ENCODE measurements at places on chromosomes 5 and 9.

GRCh38 chr9:112836394-112836793 is 54.3 kb downstream of the SLC46A2 start:
- DNase-seq = no peak

DNA sequence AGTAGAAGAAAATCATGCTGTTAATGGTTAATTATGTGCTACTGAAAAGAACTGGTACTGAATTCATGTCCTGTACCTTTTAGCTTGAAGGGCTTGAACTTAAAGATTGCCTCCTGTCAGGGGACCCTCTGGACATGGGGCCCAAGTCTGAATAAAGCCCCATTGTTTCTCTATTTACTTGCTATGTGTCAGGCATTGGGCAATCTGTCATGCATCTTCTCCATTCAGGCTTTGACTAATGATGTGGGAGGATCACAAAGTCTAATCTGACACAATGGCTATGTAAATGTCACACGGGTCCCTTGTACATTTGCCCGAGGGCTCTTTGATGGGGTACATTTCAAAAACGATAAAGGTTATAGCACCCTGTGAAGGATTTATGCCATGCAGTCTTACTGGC is 64.0 kb upstream of the TUSC1 start:
- no peak for DNase-seq

- no peak for DNase-seq
Measured at GRCh38 chr5:57683036-57683630, 200.5 kb upstream of the ACTBL2 start.

GRCh38 chr9:97438666-97439065 is 26.8 kb downstream of the TDRD7 start:
- DNase-seq = no peak

DNA sequence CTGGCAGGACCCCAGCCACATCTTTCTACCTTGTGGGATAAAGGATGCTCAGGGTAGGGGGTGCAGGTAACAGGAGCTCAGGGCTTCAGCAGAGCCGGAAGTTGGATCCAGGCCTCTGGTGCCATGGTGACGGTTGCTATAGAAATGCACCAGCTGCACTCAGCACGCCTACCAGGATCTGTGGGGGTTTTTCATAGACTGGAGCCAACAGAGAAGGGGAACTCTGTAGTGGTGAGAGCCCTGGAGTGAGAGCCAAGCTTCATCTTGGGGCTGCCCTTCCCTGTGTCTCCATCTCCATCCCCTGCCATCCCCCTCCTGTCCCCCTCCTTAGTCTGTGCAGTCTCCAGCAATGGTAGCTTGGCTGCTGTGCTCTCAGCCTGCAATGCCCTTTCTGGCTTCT is 27.5 kb upstream of the BOD1 start:
- DNase-seq = no peak

DNA sequence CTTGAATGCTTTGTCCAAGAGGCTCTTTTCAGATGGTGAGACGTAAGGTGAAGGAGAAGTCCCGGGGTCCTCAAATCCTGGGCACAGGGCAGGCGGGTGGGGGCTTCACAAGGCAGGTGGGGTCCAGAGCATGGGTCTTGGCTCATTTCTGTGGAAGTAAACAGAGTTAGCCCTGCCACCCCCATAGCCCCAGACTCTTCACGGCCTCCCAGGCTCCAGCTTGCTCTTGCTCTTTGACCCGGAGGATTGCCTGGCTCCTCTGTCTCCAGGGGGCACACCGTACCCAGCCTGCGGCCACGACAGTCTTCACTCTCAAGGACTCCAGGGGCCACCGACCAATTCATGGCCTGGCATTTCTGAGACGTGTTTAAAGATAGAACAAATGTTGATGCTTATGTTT is 28.8 kb upstream of the POMT1 start:
- no peak for DNase-seq

GRCh38 chr5:125424402-125425141 is 678.1 kb upstream of the ZNF608 start:
- DNase-seq = no peak

GRCh38 chr9:108052431-108053080 is 563.0 kb upstream of the KLF4 start:
- DNase-seq = no peak

DNA sequence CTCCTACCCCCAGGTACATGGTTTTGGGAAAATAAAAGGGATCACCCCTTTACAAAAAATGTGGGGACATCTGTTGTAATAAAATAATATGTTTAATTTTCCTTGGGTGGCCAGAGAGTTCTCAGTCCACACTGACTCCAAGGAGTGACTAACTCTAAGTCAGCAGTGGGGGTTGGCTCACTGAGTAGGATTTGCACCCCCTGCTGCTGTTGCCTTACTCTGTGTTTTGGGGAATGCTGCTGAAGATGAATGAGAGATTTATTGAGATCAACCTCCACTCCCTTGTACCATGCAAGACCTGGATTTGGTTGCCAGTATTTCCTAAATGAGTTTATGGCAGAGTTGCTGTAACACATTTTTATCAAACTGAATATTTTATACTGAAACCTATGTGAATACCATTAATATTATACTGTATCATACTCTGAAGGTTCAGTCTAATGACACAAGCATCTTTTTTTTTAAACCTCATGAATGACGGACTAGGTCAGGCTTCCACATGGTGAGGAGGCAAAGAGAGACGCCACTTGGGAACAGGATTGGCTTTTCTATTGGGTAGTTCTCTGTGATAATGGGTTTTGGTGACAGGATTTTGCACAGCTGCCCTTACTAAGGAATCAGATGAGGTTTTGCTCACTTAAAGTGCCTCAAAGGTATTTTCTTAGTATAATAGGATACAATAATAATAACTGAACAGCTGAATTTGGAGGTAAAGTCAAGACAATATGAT is 121.3 kb upstream of the OSMR start:
- DNase-seq = no peak

GRCh38 chr5:81838307-81838906 is 87.5 kb upstream of the SSBP2 start:
- no peak for DNase-seq

DNA sequence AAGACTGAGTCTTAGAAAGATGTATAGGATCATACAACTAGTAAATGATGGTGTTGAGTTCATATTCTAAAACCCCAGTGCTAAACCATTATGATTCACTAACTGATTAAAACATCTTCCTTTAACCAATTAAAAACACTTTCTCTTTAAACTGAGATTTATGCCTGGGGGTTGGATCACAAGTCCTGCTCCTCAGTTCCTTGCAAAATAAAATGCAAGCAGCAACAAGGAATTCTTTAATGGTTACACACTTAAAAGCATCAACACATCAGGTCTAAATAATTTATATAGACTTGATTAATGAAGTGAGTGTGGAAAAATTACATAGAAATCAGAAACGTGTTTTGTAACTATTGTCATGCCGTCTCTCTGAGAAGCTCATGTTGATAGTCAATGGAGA is 189.2 kb downstream of the TARS1 start:
- DNase-seq = no peak

GRCh38 chr5:142571371-142571770 is 114.5 kb downstream of the FGF1 start:
- DNase-seq = no peak

GRCh38 chr9:69797675-69798074 is 22.9 kb upstream of the CFAP95 start:
- no peak for DNase-seq

GRCh38 chr5:88691945-88692868 is 190.8 kb downstream of the MEF2C start:
- no peak for DNase-seq

- DNase-seq = no peak
Measured at GRCh38 chr5:120765189-120765588, 301.1 kb downstream of the PRR16 start.

DNA sequence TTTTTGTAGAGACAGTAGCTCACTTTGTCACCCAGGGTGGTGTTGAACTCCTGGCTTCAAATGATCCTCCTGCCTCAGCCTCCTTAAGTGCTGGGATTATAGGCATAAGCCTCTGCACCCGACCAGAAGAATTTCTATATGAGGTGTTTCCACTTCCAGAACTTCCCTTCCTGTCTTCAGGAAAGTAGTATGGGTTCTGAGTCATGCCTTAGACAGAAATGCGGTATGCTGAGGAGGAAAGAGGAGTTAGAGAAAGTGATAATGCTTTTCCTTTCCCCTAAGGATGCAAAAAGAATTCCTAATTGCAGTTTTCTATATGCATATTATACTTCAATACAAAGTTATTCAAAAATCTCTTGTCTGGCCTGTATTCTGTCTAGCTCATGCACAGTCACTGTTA is 16.4 kb upstream of the ADAMTSL1 start:
- no peak for DNase-seq

DNA sequence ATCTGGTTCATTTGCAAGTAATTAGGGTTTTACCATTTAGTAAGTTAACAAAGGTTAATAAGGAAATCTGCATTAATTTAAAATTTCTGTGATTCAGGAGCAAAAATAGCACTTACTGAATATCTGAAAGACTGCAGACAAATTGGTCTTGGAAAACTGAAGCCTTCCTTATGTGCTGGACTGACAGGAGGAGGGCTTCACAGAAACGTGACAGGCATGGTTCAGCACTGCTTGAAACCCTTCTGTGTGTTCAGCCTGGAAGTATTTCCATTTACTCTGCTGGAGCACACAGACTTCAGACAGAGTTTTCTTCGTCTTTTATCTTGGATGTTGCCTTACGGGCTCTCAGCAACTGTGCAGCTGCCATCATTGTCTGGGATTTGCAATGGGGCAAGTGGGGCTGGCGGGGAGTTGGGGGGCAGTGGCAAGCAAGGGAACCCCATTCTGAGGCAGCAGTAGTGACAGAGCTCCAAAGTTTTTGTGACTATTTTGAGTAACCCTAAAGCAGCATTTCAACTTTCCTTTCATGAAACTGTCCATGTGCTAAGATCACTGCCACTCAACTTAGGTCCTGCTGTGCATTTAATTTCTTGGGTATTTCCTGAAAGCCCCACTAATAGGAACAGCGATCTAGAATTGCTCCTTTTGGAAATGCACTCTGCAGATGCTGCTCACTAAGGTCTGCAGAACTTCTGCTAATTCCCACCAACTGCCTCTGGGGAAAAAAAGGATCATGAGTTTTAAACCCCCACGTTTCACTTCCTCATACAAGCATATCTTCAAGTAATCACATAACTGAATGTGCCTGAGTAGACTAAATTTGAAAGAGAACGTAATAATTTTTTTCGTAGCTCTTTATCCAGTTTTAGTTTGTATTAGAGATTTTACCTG is 56.6 kb downstream of the KCNN2 start:
- no peak for DNase-seq

DNA sequence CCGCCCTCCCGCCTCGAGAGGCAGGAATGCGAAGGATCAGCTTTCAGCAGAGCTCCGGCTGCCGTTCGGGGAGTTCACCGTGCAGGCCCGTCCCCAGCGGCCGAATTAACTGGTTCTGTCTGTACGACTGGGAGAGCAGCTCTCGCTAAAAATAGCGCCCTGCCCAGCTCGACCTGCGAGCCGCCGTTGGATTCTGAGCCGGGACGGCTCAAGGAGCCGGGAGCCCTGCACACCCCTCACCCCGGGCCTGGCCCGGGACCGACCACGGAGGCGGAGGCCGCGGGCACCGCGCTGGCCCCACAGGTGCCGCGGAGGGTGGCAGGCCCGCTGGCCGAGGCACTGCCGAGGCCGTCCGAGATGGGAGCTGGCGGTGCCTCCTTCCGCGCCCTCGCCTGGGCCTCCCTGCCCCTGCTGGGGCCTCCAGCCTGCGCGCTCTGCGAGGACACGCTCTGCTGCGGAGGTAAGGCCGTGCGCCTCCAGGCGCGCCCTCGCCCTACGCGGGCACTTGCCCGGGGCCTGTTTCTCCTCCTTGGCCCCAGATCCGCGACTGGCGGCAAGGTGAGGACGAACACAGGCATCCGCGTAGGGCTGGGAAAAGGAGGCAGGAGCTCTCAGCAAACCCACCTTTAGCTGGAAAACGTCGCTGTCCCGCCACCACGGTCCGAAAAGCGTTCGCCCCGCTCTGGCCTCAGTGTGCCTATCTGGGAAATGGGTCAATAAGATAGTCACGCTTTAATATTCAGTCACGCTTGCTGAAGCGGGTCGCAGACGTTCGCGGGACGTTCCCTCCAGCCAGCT is 53.1 kb upstream of the DAB2IP start:
- no peak for DNase-seq

GRCh38 chr9:109251080-109251775 is 69.6 kb downstream of the EPB41L4B start:
- no peak for DNase-seq

GRCh38 chr9:98539954-98540353 is 168.8 kb downstream of the GABBR2 start:
- no peak for DNase-seq

GRCh38 chr9:113567361-113568080 is 104.0 kb downstream of the RGS3 start:
- DNase-seq = no peak

DNA sequence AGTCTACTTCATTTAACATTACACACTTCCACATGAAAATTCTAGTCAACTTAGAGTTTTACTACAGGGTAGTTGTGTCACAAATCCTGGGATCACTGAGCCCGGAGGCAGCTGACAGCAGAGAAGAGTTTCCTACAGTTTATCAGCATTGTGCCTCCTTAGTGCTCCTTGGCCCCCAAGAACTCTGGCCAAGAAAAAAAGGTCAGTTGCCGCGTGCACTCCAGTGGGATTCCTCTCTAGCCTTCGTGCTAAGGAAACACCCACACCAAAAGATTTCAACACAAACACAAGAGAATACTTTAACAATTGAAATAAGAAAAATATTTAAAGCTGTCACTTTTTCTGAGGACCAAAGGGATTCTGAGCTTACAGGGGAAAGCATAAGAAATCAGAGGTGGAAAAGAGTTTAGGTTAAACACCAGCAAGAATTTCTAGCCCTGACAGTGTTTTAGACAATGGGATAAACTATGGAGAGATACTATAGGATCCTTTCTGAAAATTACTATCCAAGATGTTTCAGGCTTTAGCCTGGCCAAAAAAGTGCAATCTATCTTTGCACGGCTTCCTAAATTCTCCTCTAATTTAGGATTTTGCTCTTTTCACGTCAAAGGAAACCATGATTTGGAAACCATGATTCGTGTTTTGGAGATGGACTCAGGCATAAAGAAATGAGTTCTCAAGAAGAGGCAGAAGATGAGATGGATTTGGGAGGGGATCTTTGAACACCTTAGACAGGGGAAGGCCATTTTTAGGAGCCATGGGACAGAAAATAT is 606.8 kb downstream of the RAB3C start:
- DNase-seq = no peak

DNA sequence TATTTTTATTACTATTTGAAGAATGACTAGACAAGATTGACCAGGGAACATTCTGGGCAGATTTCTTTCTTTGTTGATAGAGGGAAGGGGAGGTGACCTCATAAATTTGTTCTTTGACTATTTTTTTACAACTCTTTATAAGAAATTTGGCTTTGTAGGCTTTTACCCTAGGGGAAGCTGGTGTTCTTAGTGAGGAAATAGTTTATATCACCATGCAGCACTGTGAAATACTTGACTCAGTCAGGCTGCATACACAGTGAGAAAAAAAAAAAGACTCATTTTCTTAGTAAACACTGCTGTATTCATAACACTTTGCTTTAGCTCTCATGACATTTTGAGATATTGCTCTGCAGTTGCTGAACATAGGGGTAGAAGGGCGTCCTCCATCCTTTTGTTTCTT is 336.6 kb upstream of the PIK3R1 start:
- DNase-seq = no peak

DNA sequence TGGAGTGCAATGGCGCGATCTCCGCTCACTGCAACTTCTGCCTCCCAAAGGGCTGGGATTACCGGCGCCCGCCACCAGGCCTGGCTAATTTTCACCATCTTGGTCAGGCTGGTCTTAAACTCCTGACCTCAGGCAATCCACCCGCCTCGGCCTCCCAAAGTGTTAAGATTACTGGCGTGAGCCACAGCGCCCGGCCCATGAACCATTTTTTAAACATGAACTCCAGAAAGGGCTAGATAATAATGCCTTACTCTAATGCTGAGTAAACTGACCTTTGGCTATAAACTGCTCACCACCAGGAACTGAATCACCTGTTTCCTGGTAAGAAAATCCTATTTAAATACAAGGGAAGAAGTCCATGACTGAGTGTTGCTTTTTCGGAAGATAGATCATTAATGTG is 23.2 kb upstream of the DAB2 start:
- DNase-seq = no peak

All from stimulated activated CD4-positive, alpha-beta T cell treated with anti-CD3 and anti-CD28 coated beads, Interleukin-2, amount 100 ng/mL, for 24 hours (primary cell).